ENCODE measurements at places on chromosomes 4 and X. TPM values are rescaled to one million over a fixed set of nuclear protein-coding genes. Genes with fewer than 3 reads are reported as not detected.

DNA sequence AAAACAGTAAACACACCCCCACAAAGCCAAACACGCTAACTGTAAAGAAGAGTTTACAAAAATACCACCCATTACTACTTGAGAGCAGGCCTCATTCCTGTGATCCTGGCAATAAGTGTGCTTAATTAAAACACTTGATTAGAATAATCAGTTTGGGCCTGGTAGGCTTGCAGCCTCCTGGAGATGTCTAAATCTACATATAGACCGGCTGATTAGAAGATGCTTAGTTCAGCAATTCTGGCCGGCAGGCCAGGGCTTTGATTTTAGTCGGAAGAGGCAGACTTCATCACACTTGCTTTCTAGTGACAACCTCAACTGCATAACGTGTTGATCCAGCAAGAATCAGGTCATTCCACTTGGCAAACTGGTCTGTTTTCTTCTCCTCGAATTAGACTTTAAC, 114.0 kb downstream of the DCTD start:
- DNase-seq = no peak
- H3K36me3 ChIP-seq = no peaks in the 10 kb centered on the region
- no peaks in the 10 kb centered on the region for H3K4me1 ChIP-seq
- no peaks in the 10 kb centered on the region for H3K27me3 ChIP-seq

DNA sequence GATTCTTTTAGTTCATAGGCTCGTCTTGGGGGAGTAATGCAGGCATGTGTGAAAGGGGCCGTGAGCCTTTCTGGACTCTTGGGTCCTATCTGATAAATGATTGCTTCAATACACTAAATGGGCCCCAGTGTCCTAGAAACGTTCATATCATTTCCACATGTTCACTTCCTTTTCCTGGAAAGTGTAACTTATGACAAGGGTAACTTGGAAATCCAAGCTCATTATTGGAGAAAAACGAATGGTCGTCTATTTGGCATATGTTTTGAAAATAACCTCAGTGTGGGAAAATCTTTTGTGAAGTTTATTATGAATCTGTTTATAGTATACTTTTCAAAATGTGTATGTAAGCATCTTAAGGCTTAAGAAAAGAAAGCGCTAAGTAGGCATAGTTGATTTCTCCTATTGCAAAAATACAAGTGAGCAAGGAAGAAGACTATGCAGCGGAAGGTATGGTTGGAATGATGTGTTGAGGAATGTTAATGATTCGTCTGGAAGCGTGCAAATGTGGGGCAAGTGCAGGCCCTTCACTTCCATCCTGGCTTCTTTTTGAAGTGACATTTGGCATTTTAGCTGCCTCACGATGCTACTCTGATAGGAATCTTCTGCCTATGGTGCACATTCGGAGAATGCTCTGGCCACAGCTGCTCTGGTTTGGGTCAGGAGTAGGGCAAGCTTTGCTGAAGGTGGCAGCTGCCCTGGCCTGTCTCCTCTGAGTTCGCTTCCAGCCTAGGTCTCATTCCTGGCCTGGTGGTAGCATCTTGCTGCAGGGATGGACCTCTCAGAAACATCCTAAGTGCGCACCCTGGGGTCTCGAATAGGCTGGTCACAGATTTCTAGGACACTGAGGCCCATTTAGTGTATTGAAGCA, 49.5 kb upstream of the STOX2 start:
- no peaks in the 10 kb centered on the region for H3K36me3 ChIP-seq
- H3K4me1 ChIP-seq = no peaks in the 10 kb centered on the region
- no peaks in the 10 kb centered on the region for H3K27me3 ChIP-seq
- no peak overlapping the region for H3K4me3 ChIP-seq
- DNase-seq = no peak

DNA sequence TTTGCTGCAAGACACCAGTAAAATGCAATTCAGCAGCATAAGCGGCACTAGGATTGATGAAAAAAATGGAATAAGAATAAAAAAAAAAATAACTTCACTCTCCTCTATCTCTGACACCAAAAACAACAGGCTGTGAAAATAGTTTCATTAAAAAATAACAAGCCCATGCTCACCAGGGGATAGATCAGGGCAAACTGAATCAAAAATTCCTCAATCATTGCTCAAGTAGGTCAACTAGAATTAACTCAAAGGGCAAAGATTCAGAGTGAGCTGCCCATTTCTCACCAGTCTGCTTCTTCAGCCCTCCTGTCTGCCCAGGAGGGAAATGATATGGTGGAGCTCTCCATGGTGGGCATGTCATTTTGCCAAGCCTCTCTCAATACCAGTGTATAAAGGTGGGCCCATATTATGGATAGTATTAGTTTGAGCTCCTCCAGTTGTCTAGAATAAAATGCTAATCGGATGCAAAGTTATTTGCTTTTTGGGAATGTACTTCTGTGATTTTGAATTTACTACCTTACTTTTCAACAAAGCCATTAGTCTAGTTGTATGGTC, 153.9 kb downstream of the UNC5C start:
- no peaks in the 10 kb centered on the region for H3K27me3 ChIP-seq
- H3K27ac ChIP-seq = no peak overlapping the region
- DNase-seq = no peak
- H3K4me1 ChIP-seq = no peaks in the 10 kb centered on the region
- no peaks in the 10 kb centered on the region for H3K36me3 ChIP-seq

DNA sequence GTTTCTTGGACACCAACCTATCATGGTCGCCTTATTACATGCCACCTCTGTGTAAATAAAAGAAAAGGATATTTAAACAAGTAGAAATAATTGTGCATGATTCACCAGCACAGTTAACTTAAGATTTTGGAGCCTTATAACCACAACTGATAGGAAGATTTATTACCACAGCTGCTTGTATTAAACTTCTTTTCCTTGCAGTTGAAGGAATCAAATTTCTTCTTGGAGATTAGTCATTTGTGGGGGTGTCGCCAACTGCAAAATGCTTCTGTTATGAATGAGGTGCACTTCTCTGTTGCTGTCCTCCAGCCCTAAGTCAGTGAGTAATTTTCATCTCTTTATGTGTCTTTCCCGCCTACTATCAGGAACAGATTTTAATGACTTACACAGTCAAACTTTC, 73.3 kb downstream of the OR13H1 start:
- H3K4me3 ChIP-seq = no peak overlapping the region
- no peaks in the 10 kb centered on the region for H3K27me3 ChIP-seq
- H3K36me3 ChIP-seq = no peaks in the 10 kb centered on the region
- DNase-seq = no peak
- H3K27ac ChIP-seq = no peak overlapping the region

Gene UGT2B11
- total RNA-seq = not detected

DNA sequence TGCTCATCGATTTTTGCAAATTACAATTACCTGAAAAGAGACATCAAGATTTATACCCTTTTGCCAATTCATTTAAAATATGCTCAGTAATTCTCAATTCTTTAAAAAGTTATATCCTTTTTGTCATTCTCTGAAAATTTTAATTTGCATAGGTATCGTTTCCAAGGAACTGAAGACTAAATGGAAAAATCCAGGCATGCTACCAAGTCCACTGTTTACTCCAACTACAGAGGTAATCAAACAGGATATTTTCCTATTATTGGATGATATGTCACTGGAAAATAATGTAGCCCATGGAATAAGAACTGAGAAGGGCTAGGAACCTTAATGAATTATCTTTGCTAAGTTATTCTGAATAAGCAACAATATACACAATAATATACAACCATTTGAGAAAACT, 132.7 kb downstream of the THOC2 start:
- no peak for DNase-seq
- no peak overlapping the region for H3K27ac ChIP-seq
- no peak overlapping the region for H3K4me3 ChIP-seq

Gene DDX53
- not detected for total RNA-seq

DNA sequence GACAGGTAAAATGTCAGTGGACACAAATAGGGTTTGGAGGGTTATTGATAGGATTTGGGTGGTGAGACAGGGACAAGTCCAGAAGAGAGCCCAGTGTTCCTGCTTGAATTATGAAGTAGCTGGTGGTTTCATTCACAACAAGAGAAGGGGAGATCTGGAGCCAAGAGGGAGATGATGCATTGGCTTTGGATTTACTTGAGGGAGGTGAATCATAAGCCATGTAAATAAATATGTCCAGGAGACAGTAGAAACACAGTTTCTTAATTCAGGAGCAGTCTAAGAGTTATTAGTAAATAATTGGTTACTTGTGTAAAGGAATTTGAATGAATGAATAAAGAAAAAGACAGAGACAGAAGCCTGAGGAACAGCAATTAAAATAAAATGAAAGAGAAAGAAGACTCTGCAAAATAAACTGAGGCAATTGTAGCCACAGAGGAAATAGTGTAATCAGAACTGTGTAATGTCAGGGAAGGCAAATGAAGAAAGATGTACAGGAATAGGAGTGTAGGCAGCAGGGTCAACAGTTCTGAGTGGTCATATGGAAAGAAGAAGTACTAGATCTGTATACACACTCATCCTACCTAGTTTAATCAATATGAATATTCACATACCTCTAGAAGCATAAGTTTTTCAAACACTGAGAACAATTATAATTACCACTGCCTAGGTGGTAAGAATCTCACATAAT, 50.2 kb upstream of the CXCL8 start:
- no peak overlapping the region for H3K4me3 ChIP-seq
- no peaks in the 10 kb centered on the region for H3K36me3 ChIP-seq
- H3K27me3 ChIP-seq = no peaks in the 10 kb centered on the region
- DNase-seq = no peak

- H3K27me3 ChIP-seq = no peaks in the 10 kb centered on the region
- H3K4me1 ChIP-seq = no peaks in the 10 kb centered on the region
- no peak overlapping the region for H3K4me3 ChIP-seq
- H3K36me3 ChIP-seq = no peaks in the 10 kb centered on the region
Observed at GRCh38 chr4:109078724-109079123, 223.7 kb downstream of the COL25A1 start.

DNA sequence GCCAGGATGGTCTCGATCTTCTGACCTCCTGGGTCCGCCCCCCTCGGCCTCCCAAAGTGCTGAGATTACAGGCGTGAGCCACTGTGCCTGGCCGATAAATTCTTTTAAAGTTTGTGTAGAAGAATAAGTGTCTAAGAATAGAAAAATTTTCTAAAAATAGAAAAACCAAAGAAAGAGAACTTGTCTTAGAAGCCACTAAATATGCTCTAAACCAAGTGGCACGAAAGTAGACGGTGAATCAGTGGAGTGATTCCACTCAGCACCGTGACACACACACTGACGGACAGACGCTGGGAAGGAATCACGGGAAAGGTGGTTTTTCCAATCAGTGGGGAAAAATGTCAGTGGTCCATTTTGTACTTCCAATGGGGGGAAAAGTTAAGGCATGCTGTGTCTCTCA, 72.7 kb upstream of the PSAPL1 start:
- no peak overlapping the region for H3K27ac ChIP-seq
- H3K36me3 ChIP-seq = no peaks in the 10 kb centered on the region
- DNase-seq = no peak
- H3K4me3 ChIP-seq = no peak overlapping the region

DNA sequence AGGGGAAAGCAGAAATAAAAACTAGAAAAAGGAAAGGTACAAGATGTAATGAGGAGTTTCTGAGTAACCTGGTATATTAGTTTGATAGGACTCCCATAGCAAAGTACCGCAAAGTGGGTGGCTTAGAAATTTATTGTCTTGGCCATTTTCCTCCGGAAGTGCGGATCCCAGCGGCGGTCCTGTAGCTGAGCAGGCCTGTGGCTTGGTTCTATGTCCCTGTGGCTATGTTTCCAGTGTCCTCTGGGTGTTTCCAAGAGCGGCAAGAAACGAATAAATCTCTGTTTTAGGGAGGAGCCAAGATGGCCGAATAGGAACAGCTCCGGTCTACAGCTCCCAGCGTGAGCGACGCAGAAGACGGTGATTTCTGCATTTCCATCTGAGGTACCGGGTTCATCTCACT, 44.0 kb upstream of the LDB2 start:
- H3K27ac ChIP-seq = no peak overlapping the region
- H3K4me3 ChIP-seq = no peak overlapping the region
- H3K27me3 ChIP-seq = no peaks in the 10 kb centered on the region
- no peaks in the 10 kb centered on the region for H3K4me1 ChIP-seq
- no peak for DNase-seq

- H3K4me1 ChIP-seq = peaks cover 23% of the 10 kb centered on the region
- no peaks in the 10 kb centered on the region for H3K27me3 ChIP-seq
- H3K36me3 ChIP-seq = no peaks in the 10 kb centered on the region
- DNase-seq = no peak
Observed at GRCh38 chr4:10056334-10057022, 35.2 kb upstream of the SLC2A9 start.

Gene SMR3B
- total RNA-seq = not detected

DNA sequence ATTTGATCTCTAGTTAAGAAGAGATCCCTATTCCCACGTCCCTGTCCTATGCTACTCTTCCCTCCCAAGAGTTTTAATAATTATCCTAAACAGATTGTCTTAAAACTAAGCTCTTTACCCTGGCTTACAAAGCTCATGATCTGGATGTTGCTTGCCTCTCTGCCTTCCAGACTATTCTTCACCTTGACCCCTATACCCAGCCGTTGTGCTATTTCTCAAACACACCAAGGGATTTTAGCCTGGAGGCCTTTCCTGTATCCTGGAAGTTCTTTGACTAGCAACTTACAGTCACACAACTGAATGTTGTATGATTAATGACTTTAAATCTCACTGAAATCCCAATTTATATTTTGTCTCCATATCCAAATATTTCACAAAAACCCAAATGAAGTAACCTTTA, 314.9 kb downstream of the ADGRL3 start:
- DNase-seq = no peak
- H3K27ac ChIP-seq = no peak overlapping the region
- H3K4me1 ChIP-seq = no peaks in the 10 kb centered on the region

DNA sequence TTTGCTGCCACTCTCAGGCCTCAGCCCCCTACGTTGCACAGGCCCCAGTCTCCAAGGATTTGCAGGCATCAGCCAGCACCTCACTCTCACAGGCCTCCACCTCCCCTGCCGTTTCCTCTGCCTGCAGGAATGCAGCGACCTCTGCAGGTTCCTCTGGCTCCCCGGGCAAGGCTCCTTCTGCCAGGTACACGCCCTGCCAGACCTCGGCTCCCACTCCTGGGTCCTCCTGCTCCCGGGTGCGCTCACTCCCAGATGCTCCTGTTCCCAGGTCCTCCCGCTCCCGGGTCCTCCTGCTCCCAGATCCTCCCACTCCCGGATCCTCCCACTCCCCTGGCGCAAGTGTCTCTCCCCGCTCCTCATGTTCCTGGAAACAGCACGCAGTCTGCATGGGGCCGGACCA, 144.4 kb upstream of the RADX start:
- no peaks in the 10 kb centered on the region for H3K36me3 ChIP-seq
- H3K4me1 ChIP-seq = no peaks in the 10 kb centered on the region
- no peaks in the 10 kb centered on the region for H3K27me3 ChIP-seq
- no peak overlapping the region for H3K4me3 ChIP-seq
- no peak overlapping the region for H3K27ac ChIP-seq

- no peaks in the 10 kb centered on the region for H3K36me3 ChIP-seq
- no peak overlapping the region for H3K4me3 ChIP-seq
- no peaks in the 10 kb centered on the region for H3K27me3 ChIP-seq
- no peak overlapping the region for H3K27ac ChIP-seq
Observed at GRCh38 chrX:24876530-24877287, 139.1 kb downstream of the ARX start.

Data from heart left ventricle (tissue), 16 donors.